ENCODE measurements at places on chromosomes 5 and 9.

DNA sequence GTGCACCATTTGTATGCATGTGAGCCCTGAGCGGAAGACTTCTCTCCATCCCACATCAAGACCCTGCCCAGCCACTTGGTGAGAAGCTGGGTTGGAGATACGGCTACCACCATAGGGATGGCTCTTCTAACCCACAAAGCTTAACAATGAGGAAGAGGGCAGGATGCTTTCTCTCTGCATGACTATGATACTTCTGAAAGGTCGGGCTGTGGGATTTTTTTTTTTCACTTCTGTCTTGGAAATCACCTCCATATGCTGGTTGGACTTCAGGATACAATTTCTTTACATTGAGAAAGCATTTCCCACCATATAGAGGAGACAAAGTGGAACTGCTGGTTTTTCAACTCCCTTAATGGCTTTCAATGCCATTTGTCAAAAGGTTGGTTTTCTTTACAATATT, 30.5 kb downstream of the ZNF366 start:
- no peak for DNase-seq

GRCh38 chr5:71877511-71877910, 158.4 kb downstream of the CARTPT start:
- DNase-seq: no peak

- DNase-seq: no peak
Observed at GRCh38 chr5:21574438-21574837, 1278.7 kb downstream of the CDH12 start.

DNA sequence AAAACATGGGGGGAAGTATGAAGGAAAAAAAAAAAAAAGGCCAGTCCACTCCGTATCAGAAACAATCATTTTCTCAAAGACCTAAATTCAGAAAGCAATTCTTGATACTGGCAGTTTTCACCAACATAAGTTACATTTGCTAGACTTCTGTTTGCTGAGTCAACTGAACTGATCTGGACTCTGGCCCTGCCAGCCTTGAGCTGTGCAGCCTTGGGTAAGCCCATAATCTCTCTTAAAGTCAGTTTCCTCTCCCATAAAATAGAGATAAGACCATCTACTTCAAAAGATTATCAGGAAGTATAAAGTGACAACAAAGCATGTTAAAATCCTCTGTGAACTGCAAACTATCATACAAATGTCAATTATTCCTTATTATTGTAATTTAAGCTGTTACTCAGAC, 106.8 kb downstream of the MAPKAP1 start:
- DNase-seq: no peak

DNA sequence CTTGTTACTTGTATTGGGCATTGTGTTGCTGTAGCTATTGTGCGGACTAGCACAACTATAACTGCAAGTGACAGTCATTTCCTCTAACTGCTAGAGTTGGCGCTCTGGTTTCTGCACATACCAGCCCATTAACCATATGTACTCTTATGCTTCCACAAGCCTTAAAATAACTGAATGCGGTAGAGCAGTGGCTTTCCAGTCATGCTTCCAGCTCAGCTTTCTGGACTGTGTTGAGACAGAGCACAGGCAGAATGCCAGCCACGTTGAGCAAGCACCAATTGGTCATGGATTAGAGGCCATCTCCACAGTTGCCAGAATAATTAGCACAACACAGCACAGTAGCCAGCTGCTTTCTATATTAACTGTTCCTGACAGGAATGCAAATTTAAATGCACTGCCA, 12.2 kb downstream of the INVS start:
- no peak for DNase-seq

- no peak for DNase-seq
Observed at GRCh38 chr5:95669985-95670384, 12.8 kb downstream of the SPATA9 start.

DNA sequence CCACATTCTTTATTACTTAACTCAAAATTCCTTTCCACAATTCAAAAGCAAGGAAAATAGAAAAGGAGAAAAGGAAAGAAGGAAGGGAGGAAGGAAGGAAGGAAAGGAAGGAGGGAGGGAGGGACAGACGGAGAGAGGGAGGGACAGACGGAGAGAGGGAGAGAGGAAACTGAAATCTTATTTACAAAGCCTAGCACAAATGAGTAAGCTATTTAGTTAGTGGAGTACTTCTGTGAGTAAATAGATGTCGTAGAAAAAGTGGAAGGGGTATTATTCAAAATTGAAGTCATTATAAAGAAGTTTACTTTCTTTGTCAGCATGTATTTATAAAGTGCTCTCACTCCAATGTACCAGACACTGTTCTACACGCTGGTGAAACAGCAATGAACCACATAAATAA, 177.9 kb downstream of the CETN3 start:
- no peak for DNase-seq

DNA sequence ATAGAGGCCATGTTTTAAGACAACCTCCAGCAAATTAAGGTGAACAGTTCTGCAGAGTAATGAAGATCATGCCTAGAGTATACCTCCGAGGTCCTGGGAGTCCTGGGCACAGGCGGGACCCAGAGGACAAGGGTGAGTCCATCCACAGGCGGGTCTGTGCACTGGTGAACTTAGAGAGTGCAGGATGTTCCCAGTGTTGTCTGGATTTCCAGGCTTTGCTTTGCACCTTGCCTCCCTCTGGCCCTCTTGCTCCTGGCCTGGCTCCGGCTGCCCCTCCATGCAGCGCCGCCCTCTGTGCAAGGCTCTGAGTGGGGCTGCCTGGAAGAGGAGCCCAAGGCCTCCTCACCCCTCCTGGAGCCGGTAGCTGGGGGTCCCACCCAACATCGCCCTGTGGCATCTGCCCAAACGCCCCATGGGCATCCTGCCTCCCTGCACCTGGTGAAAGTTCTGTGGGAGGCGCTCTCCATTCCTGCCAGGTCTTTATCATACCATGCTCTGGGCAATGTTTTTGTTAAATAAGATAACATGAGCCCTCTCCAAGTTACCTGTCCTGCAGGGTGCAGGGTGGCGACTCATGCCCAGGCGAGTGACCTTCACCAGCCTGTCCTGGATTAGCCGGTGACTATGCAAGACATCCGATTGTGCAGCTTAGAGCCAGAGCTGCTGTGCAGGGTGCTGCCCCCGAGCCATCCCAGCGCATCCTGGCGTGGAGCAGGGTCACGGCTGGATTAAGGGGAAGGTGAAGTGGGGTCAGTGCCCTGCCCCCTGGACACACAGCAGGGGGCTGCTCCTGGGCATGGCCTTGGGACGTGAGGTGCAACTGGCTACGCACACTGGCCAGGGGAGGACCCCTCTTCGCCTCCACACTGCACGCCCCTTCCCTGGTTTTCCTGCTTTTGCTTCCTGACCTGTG, 41.3 kb upstream of the LPCAT1 start:
- DNase-seq: no peak

GRCh38 chr5:81826128-81826527, 75.2 kb upstream of the SSBP2 start:
- no peak for DNase-seq

GRCh38 chr9:76200315-76200714, 193.9 kb downstream of the RFK start:
- DNase-seq: no peak

GRCh38 chr9:99591770-99592169, 229.9 kb upstream of the NR4A3 start:
- no peak for DNase-seq

- no peak for DNase-seq
Observed at GRCh38 chr5:125293726-125294125, 547.3 kb upstream of the ZNF608 start.

DNA sequence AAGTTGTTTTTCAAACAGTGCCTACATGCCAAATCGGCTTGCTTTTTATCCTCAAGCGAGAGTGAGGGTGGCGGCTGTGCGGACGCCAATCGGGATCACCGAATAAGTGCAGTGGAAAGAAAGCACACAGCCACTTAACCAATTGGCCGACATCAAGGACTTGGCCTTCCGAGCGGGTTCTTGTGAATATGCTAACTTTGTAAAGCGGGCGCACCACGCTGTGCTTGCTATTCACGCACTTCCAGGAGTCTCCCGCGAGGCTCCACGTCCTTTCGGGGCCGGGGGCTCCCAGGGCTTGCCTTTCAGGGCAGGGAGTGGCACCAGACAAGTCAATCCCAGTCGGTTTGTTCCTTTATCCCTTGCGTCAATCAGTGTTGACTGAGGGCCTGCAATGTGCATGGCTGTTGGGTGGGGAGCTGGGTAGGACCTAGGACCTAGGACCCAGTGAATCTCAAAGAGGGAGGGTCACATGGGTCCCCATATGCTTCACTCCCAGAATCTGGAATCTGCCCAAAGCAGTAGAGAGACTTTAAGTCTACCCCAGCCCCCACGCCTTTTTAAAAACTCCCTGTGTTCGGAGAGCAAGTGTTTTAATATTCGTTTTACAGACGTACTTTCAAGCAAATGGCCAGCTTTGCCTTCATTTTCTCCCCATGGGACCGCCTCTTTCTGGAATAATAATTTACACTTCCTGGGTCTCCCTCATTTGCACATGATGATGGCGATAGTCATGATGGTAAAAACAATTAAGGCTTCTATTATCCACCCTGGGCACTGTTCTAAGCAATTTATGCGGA, 2.0 kb upstream of the GCNT4 start:
- DNase-seq: no peak

DNA sequence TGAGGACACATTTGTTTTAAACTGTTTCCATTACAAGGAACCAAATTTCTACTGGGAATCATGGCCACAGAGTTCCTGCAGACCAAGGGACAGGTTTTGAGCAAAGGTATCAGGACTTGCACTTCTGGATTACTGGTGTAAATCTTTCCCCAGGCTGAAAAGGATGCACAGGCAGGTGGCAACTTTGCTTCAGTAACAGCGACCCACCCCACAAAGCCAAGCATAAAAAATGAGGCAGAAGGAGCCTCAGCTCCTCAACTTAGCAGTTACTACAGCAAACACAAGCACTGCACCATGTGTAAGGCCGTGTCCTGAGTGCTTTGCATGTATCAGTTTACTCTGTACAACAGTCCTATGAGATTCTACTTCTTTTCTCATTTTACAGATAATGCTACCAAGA, 251.9 kb downstream of the EBF1 start:
- DNase-seq: no peak

DNA sequence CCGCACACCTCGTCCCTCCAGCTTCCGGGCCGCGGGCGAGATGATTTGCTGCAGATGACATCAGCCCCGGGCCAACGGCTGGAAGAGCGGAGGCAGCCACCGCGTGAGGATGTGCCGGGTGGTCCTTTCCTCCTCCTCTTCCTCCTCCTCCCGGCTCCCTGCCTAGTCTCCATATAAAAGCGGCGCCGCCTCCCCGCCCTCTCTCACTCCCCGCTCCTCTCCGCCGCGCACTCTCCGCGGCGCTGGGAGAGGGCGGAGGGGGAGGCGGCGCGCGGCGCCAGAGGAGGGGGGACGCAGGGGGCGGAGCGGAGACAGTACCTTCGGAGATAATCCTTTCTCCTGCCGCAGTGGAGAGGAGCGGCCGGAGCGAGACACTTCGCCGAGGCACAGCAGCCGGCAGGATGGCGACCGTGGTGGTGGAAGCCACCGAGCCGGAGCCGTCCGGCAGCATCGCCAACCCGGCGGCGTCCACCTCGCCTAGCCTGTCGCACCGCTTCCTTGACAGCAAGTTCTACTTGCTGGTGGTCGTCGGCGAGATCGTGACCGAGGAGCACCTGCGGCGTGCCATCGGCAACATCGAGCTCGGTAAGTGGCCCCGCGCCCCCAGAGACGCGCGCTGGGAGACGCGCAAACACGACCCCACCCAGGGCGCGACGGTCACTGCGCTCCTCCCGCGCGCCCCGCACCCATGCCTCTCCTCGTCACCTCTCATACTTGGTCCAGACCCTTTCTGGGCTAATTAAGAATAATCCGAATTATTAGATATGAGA, at the start of gene MAP1B:
Gene MAP1B (plus strand): TSS at position 345 of the 770 bp plus-strand sequence. CDS start 57 bp downstream, at position 402.
- DNase-seq: peak; percentile 41

GRCh38 chr5:87210076-87210475, 57.6 kb upstream of the RASA1 start:
- DNase-seq: no peak

DNA sequence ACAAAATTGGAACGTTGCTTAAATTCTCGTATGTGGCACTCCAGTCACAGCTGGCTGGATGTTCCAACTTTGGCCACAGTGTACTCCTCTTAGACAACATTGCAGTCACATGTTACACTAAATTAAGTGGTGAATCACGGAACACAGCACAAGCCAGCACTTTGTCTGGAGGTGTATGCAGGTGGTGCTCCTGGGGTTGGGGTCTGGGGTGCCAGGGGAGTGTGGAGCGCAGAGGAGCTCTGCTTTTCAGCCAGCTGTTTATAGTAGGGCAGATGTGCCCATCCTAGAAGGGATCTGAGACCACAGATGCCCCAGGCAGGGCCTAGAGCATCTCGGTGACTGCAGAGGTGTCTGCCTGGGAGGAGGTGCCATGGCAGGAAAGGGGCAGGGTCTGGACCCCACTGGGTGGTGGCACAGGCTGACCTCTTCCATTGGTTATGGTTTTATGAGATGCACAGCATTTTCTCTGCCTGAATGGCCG, 82.6 kb downstream of the WNK2 start:
- no peak for DNase-seq

GRCh38 chr9:123657099-123657498, 272.8 kb downstream of the DENND1A start:
- DNase-seq: no peak

GRCh38 chr9:116694785-116695291, 7.7 kb downstream of the TRIM32 start:
- DNase-seq: no peak

GRCh38 chr5:10315824-10316509, 8.3 kb upstream of the CMBL start:
- DNase-seq: no peak

GRCh38 chr5:124317451-124317850, 429.0 kb downstream of the ZNF608 start:
- DNase-seq: peak; percentile 35

DNA sequence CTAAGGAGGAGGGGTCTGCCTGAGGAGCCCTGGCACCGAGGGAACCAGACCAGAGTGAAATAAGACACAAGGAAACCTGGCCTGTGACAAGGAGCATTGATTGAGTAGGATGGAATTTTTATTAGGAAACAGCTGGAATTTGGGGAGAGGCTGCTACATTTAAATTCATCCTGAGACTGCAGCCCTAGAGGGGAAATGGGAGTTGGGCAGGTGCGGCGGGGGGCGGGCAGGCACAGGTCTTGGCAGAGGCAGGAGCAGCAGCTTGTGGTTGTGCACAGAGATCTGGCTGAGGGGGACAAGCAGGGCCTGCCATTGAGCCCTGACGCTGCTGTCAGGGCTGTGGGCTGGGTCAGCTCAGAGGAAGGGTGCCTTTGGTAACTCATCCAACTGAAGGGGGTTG, 71.6 kb downstream of the PCDH1 start:
- no peak for DNase-seq

DNA sequence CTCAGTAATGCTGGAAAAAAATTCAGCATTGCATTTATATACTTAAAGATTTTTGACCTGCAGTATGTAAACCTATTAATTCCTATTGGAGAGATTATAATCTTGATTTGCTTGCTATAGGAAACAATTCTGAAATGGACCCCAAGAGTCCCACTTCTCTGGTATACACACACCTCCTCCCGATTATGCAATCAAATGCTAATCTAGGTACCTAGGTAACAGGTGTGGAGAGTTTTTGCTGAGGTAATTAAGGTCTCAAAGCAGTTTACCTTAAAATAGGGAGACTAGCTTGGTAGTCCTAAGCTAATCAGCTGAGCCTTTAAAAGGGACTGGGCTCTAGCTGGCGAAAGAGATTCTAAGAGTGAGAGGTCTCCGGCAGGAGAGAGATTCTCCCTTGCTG, 22.2 kb downstream of the ISOC1 start:
- DNase-seq: no peak

Measured in DMS79 (cell line).